ENCODE measurements at places on chromosomes 12 and 14.
A peak's percentile ranks its signal among the peaks of the same experiment; 100 is the strongest.

GRCh38 chr12:108551535-108551934 is 9.4 kb downstream of the SART3 start:
- peak; percentile 33 for DNase-seq

- DNase-seq: no peak
These were observed 99.8 kb downstream of the DAD1 start for GRCh38 chr14:22489244-22489545.

GRCh38 chr12:4943067-4943937 is 33.6 kb downstream of the KCNA1 start:
- no peak for DNase-seq

- no peak for DNase-seq
These were observed 111.2 kb downstream of the CAPZA3 start for GRCh38 chr12:18849080-18849479.

DNA sequence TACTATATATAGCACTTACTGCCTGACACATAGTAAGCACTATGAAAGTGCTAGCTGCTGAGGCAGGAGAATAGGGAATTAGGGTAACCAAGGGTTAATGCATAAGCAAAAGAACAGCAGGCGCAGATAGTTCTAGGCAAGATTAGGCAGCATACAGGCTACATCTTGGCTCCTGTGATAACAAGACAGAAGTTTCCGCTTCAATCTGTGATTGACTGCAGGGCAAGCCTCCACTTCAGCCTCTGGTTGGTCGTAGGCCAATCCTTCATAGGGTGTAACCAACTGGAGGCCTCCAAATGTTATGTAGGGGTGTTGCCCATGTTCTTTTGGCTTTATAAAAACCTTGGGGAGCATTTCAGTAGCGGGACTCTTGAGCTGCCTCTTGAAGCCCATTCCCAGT is 46.9 kb downstream of the KLHL28 start:
- no peak for DNase-seq

GRCh38 chr14:85516239-85517113 is 13.5 kb upstream of the FLRT2 start:
- DNase-seq: peak; percentile 45

DNA sequence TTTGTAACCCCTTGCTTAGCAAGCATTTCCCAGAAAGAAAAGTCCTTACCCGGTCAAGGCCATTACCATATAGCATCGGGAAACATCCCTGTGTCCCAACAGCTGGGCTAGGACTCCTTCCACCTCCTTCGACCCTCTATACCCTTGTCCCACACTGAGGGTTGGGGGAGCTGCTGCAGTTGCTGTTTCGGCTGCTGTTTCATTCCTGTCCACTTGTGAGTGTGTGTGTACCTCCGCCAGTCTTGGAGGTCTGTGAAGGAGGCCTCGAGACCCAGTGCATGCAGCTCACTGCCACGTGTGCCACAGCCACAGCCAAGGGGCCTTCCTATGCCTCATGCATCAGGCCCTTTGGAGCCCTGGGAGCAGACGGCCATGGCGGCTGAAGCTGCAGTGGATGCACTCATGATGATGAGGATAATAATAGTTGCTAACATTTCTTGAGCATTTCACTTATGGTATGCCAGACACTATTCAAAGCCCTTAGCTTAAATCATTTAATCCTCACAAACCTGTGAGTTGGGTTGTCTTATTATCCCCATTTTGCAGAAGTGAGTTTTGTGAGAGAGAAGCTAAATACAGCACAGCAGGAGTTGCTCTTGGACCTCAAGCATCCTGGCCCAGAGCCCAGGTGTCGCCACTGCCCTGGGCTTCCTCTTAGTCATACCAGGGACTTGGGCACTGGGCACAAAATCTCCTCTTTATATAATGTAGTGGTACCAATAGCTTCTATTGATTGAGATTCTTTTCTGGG is 156.5 kb downstream of the PRKCH start:
- DNase-seq: peak; percentile 28

GRCh38 chr14:45902241-45902640 is 649.2 kb upstream of the MIS18BP1 start:
- DNase-seq: peak; percentile 1

- no peak for DNase-seq
These were observed 64.3 kb downstream of the C2CD5 start for GRCh38 chr12:22480016-22480415.

GRCh38 chr12:132111654-132112304 is 32.3 kb downstream of the DDX51 start:
- DNase-seq: no peak

DNA sequence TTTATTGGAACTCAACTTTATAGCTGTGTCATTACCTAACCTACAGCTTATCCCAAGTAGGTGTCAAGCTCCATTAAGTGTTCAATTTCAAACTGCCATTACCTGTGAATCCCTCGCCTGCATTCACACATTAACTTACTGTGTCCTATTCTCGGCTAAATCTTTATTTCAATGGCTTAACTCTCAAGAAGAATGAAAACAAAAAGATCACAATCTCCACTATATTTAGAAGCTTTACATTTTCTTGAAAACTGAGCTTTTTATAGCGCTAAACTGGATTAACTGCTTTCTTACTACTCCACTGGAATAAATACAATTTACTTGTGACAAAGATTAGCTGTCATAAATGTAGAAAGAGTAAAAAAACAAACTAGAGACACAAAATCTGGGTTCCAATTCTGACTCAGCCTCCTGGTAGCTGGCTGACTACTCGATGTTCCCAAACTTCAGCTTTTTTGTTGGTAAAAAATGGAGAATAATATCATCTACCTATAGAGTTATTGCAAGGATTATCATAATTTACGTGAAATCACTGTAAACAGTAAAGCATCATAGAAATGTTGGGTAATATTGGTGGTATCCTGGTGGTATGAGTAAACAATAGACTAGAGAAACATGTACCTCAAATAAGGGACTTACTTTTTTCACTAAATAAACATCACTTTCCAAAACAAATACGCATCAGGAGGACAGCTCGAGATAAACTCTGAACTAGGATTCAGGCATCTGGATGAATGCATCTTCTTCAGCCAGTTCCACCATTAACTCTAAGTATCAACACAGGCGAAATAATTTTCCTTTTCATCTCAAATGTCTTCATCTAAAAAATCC is 1.7 kb downstream of the RALGAPA1 start:
- no peak for DNase-seq

DNA sequence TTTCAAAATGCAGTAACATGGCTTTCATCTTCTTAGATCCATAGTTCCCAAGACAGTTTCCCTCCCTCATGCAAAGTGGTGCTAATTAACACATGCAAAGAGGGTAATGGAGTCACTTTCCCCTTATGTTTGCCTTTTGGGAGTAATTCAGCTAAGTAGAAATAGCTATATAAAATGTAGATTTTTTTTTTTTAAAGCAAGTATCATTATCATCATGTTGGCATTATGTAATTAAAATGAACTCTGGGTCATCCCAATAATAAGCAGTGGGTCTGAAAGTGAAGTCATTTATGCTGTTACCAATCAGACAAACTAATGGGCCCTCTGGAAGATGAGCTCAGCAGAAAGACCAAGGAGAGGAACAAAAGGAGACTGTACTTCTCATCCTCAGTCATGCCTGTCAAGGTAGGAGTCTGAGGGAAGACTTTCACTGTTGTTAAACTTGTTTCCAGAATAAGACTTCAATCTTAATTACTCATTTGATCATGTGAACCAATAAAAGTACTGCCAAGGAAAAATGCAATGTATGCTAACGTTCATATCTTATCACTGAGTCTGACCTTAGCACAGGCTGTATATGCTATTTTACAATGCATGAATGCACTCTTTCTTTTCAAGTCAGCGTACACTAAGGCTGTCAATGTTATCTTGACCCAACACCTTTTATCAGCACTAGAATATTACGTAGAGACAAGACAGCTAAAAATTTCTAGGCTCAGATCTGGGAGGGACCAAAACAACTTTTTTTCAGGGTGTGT is 26.8 kb downstream of the AREL1 start:
- no peak for DNase-seq
